Kidney tubule cell (primary cell): ENCODE measurements at places on chromosomes 6 and 20.

DNA sequence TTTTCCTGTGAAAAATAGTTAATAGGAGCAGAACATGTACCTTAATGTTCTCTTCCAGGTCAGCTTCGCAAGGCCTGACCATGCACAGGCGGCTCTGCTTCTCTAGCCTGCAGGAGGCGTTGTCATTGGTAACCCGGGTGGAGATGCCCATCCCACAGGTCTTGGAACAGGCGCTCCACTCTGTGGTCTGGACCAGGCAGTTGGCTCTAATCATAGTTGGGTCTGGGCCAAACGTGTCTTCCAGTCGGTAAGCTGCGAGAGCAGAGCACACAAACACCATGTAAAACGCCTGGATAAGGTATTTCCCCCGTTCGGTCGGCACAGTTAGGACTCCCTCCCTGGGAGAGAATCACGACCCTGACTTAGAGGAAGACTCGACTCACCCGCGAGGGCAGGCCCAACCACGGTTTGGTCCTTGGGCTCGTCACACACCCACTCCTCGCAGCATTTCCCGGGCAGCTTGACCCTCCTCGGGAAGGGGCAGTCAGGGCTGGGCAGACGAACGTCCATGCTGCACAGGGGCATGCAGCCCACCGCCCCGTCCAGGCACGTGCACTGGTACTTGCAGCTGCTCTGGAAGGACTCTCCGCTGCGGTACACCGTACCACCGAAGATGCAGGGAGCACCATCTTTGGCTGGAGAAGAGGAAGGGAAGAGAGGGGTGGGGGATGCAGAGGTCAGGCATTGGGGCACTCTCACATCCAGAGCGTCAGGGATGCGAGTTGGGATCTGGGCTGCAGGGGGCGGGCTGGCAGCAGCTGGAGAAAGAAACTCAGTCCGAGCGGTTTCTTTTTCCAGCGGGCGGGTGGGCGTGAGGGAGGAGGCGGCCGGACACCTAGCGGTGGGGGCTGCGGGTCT, 1.0 kb downstream of the CCN2 start:
- peak; percentile 86 for DNase-seq

DNA sequence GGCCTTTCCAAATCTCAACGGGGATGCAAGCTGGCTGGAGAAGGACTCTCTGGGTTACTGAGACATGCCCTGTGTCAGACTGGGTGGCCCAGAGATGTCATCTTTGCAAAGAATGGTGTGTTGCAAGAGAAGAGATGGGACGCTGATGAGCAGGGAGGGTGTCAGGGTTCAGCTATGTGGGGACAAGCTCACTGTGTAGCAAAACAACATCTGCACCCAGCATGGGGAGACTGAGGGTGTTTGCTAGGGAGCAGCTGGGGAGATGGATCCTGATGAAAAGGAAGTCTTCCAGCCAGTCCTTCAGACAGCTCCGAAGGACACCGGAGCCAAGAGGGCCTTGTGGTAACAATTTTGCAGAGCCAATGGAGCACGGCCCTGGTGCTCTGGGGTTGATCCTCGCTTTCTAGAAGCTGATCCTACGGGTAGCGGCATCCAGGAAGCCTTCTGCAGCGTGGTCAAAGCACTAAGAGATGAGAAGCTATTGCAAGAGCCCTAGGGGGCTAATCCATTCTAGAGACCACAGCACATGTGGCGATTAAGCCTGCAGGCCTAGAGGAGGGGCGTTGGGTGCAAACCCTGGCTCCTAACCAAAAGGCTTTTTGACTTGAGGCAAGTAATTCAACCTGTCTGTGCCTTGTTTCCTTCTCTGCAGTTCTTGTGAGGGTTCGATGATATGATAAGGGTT, 39.9 kb downstream of the EDN3 start:
- DNase-seq, result no peak

GRCh38 chr6:130107710-130108109, 89.3 kb downstream of the L3MBTL3 start:
- DNase-seq, result no peak

DNA sequence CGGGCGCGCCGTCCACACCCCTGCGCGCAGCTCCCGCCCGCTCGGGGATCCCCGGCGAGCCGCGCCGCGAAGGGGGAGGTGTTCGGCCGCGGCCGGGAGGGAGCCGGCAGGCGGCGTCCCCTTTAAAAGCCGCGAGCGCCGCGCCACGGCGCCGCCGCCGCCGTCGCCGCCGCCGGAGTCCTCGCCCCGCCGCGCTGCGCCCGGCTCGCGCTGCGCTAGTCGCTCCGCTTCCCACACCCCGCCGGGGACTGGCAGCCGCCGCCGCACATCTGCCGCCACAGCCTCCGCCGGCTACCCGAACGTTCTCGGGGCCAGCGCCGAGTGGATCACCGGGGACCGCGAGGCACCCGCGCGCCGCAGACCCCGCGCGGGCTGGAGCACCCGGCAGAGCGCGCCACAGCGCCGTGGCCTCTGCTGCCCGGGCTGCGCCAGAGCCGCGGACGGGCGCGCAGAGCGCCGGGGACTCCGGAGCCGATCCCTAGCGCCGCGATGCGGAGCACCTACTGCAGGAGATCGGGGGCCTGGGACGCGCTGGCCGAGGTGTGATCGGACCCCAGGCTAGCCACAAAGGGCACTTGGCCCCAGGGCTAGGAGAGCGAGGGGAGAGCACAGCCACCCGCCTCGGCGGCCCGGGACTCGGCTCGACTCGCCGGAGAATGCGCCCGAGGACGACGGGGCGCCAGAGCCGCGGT, at the start of gene BMP2:
Gene BMP2 (plus strand): TSS at position 151 of the 692 bp plus-strand sequence. CDS start 2,441 bp downstream, outside the sequence.
- DNase-seq, result peak; percentile 83

DNA sequence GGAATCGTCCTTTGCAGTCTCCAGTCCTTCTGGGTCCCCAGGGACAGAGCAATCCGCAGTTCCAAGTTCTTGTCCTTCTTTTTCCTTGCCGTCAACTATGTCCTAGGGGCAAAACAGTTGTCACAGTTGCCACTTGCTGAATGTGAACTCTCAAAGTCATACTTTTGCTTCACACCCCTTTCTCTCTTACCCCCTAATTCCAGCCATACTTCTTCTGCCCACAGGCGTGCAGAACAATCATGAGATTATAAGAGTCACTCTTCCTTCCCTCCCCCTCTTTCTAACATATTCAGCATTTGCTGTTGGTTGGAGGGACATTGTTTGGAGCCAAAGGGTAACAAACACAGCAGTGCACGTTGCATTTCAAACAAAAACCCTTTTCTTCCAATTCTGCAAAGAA, 74.4 kb downstream of the BCAS1 start:
- DNase-seq, result no peak

- DNase-seq, result no peak
Observed at GRCh38 chr6:22925920-22926789, 356.8 kb downstream of the HDGFL1 start.

GRCh38 chr20:62740286-62741141, 31.9 kb downstream of the NTSR1 start:
- no peak for DNase-seq

DNA sequence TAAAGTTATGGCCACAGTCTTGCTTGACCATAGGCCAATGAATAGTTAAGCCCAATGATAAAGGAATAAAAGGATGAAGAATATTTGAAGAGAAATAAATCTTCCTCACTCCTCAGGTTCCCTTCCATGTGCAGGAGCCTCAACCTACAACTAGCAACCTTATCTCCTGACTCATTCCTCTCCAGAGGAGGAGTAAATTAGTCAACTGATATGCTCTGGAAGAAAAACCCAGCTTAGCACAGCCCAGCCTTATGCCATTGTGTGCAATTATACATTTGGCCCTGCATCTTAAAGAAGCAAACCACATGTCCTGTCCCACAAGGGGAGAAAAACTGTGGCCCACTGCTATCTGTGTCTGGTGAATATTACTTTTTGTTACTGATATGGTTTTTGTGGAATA, 82.1 kb downstream of the PHIP start:
- DNase-seq, result peak; percentile 6

GRCh38 chr6:113526995-113527394, 330.1 kb upstream of the MARCKS start:
- DNase-seq, result no peak

- no peak for DNase-seq
Observed at GRCh38 chr6:73664701-73665100, 10.9 kb upstream of the SLC17A5 start.

GRCh38 chr6:127263481-127263880, 3.2 kb upstream of the RNF146 start:
- DNase-seq, result no peak

DNA sequence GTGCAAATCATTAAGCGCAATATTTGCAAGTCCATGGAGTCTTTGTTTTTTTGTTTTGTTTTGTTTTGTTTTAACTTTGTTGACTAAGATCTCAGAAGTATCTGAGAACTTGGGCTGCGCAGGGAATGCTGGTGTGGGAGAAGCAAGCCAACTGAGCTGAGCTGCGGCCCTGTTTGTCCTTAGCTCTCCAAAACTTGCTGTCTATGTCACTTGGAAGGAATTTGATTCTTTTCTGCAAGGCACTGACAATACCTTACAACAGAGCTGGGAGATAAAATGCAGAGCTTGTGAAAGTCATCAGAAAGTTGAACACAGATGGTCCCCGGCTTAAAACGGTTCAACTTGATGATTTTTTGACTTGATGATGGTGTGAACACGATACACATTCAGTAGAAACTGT, 5.4 kb downstream of the SLC22A23 start:
- no peak for DNase-seq

GRCh38 chr6:93701526-93701925, 282.2 kb upstream of the EPHA7 start:
- peak; percentile 31 for DNase-seq

- DNase-seq, result no peak
Observed at GRCh38 chr6:160975162-160975561, 16.4 kb upstream of the MAP3K4 start.

DNA sequence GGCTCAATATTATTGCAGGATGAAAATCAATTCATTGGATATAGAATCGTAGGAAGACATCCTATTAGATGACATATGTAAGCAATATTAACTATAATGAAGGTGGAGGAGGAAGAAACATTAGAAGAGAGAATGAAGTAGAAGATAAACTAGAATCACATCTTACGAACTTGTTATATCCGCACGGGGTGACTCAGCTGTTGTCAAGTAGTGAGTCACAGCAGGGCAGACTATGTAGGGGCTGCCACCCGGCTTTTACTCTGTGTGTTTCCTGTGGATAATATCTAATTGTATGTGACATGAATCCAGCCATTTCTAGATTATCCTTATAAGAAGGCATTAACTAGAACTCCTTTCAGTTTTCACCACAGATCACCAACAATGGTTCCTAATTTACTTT, 520.2 kb downstream of the DOK5 start:
- peak; percentile 64 for DNase-seq

DNA sequence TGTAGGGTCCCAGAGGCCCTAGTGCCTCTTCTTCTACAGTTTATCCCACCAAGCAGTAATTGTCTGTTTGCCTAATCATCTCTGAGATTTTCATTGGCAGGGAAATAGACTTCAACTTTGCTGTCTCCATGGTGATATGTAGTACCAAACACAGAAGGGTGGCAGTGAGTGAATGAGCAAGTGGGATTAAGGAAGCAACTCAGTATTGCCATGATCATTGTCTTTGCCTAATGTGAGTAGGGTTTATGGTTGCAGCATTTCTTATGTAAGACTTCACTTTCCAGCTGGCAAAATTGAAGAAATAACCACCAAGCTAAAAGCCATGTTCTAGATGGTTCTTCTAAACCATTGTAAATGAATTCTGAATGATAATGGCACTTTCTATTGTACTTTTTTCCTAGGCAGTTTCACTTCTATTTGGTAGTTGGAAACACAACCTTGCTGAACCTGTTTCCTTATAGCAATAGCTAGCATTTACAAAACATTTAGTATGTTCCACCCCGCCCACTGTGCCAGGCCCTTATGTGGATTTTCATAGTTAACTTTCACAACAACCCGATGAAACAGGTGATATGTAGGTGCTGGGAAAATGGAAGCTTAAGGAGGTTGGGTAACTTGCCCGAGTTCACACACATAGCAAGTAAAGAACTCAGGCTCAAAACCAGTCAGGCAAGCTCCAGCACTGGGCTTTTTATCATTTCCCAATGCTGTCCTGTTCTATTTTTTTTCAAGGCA, 32.0 kb downstream of the ZC2HC1B start:
- DNase-seq, result no peak

- DNase-seq, result no peak
Observed at GRCh38 chr6:140124498-140124897, 750.0 kb upstream of the CITED2 start.

GRCh38 chr6:157593596-157593995, 212.6 kb downstream of the ZDHHC14 start:
- DNase-seq, result no peak

DNA sequence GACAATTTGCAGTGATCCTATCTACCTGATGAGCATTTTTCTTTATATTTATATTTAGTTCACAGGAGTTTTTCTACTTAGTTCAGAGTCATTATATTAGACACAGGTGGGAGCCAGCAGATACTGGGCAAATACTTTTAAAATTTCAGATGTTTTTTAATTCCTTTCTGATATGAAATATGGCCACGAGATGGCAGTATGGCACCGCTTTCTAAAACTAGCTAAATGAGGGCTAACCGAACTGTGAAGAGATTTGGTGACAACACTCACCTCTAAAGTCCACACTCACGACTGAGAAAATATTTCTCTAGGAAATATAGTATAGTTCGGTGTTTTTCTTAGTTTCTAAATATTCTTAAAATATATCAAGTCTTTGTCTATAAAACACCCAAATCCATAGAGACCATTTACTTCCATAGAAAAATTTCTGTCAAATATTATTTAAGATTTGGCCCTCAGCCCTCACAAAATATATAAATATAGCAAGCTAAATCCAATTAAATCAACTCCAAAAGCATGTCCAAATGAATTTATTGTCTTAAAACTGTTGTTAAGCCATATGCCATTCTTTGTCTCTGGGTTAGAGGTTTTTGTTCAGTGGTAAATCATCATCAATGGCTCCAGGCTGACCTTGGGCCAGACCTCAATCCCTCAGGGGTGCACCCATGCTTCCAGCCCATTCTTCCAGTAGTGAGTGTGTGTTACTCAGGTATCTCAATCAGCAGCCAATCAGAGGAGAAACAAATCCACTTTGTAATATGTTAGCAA, 63.6 kb downstream of the HUS1B start:
- peak; percentile 66 for DNase-seq

- no peak for DNase-seq
Observed at GRCh38 chr6:34585108-34585507, 29.0 kb upstream of the SPDEF start.

GRCh38 chr6:37006793-37007339, 1.4 kb downstream of the FGD2 start:
- DNase-seq, result peak; percentile 30

GRCh38 chr6:129248946-129249345, 366.0 kb downstream of the LAMA2 start:
- peak; percentile 4 for DNase-seq
